ENCODE measurements at places on chromosomes 4 and X.

- DNase-seq = no peak
These were observed 156.6 kb downstream of the ANKRD50 start for GRCh38 chr4:124555959-124556358.

DNA sequence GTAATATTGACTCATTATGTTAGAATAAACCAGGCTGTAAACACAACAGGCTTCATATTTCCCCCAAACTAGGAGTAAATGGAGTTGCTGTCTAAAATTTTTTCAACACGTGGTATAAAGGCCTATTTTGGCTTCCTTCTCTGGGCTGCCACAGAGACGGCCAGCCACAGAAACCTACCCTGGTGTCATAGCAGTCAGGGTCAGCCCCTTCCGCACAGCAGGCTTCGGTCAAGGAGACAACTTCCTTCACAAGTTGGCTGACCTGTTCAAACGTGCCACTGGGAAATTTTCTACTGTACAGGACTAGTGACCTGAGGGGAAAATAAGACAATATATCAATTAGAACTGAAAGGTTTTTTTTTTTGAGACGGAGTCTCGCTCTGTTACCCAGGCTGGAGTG is 15.8 kb downstream of the GC start:
- no peak for DNase-seq

GRCh38 chr4:175330652-175331051 is 412.5 kb downstream of the ADAM29 start:
- DNase-seq = no peak

- DNase-seq = no peak
These were observed 2.7 kb downstream of the PNMA6E start for GRCh38 chrX:153398275-153398960.

DNA sequence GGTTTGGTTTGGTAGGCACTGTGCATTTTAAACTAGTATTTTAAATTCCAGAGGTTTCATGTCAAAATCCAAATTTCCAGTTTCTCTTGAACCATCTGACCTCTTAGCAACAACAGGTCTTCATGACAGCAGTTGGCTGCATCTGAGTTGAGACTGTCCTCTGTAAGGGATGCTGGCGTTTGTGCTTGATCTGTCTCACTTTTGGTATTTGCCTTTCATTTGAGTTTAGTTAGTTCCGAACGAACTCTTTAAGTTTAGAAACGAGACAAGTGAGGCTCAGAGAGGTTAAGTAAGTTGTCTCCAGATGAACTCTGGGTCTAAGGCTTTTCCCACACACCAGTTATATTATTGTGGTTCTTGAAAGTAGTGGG is 29.1 kb downstream of the SPARCL1 start:
- DNase-seq = no peak

DNA sequence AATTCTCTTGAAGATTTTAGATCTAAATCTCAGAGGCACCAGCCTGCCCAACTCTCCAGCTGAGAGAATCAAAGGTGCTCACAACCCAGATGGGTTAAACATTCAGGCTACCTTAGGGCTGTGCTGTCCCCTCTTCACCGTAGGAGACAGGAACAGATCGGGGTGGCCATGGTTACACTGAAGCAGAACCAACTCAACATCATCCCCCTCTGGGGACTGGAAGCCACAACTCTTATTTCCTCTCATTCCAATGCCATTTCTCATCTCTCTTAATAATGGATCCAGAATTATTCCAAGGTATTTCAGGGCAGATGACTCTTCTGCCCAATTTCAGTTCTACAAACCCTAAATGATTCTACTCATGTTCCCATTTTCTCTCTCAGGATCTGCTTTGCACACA is 109.7 kb downstream of the NKX6-1 start:
- DNase-seq = no peak

GRCh38 chrX:45743081-45743533 is 542.4 kb upstream of the DIPK2B start:
- no peak for DNase-seq

- DNase-seq = no peak
These were observed 28.4 kb upstream of the SLC10A7 start for GRCh38 chr4:146550161-146550560.

- DNase-seq = no peak
These were observed 86.1 kb downstream of the ADRA2C start for GRCh38 chr4:3852309-3852708.

DNA sequence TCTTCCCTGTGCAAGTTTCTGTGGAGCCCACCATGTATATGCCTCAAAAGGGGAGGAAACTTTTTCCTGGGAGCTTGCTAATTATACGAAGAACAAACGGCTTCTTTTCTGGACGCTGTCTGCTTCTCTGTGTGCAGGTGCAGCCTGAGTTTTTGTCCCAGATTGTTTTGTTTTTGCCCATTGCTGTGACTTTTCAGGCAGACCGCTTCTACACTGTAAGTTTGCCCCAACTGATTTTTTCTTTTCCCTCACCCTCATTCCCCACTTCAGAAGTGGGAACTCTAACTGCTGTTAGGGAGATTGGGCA is 51.9 kb downstream of the HMGB2 start:
- no peak for DNase-seq

- DNase-seq = no peak
These were observed 642.6 kb downstream of the PCDH7 start for GRCh38 chr4:31362756-31363155.
